Activated T-helper 1 cell treated with anti-CD3 and anti-CD28 coated beads, Interleukin-12 subunit alpha, Interleukin-12 subunit beta, Interleukin-2, Interleukin-4 antibody, amounts not matched to agents 30 ng/mL and 10 ng/mL and 1 ng/mL, durations not matched to agents 14 hours and 24 hours and 36 hours (primary cell): ENCODE measurements at places on chromosomes 16 and 17. TPM values are rescaled to one million over a fixed set of nuclear protein-coding genes. Genes with fewer than 3 reads are reported as not detected.

HBM gene
- total RNA-seq, result not detected in 2 replicates

GRB7 gene
- 0.64 and 0.73 TPM in 2 replicates for total RNA-seq

GRCh38 chr16:58515871-58516767 lies 802 bp downstream of the SETD6 start:
- DNase-seq, result no peak

DNA sequence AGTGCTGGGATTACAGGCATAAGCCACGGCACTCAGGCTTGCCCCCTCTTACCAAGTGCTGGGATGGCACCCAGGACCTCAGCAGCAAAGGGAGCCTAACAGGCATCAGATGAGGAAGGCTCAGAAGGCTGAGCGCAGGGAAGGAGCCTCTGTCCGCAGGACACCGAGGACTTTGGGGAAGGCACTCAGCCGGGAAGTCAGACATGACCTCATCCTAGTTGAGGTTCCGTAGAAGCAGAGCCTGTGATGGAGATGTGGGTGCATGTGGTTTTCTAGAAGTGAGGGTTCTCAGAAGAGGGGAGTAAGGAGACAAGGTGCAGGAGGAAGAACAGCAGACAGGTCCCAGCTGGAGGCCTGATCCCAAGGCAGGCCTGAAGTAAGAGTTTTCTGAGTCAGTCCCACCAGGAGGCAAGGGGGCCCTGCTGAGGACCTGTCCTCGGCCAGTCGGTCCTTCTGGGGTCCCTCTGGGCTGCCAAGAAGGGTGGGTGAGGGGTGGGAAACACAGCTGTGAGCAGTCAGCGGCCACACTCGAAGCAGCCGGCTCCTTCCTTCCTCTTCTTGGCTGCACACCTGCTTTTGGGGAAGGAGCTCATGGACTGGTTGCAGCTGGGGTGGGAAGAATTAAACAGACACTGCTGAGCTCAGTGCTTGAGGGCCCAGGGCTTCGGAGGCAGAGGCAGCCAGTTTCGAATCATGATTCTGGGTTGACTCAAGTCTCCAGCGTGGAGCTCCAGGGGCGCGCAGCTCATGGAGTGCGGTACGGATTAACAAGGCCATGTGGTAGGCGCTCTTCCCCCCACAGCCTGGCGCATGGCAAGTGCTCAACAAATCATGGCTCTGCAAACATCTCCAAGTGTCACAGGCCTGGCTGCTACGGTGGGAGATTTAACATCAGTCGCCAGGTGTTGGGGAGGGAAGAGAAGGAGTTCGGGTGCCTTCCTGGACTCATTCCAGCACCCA lies 38.9 kb upstream of the SNN start:
- DNase-seq, result no peak

DNA sequence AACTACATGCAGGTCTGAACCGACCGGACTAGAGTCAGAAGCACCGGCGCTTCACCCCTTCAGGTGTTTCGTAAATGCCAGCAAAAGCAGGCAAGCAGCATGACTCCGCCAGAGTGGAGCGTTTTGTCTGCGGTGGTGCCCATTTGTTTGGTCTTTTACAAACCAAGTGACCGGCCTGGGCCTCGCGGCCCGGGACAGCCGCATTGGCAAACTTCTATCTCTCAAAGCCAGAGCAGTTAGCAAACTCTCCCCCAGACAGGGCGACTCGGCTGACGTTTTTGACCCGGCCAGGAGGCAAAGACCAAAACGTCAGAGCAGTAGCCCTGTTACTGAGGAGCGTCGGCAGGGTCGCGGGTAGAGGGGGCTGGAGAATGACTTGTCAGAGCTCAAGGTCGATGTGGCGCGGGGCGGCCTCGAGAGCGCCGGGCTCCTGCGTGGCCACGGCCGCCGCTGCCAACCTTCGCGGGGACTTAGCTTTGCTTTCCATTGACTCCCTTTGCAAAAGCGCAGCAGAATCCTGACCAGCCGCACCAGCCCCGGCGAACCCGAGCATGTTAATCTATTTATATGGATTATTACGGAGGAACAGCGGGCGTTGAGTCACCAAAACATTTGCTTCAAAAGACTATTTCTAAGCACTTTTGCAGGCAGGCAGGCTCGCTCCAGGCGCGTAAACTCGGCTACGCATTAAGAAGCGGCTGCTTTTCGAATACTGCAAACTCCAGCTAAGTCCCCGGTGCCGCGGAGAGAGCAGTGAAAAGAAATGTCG lies 763 bp upstream of the SOX9 start:
- no peak for DNase-seq

DNA sequence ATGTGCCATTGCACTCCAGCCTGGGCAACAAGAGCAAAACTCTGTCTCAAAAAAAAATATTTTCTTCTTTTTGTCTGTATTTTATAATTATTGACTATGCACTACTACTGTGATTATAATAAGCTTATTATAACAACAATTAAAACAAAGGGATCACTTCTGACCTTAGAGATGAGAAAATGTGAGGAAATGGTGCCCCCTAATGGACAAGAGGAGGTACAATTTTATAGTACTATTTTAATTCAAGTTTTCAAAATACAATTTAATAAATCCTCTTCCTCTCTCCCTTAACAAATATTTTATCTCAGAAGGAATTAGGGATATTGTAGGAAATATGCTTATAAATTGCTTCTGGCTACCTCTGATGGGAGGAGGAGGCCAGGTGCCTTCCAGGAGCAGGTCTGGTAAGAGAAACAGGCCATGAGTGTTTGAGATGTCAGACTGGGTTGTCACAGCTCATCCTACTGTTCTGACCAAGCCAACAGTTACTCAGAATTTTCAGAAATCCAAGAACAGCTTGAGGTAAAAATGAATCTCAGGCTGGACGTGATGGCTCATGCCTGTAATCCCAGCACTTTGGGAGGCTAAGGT lies 14.0 kb downstream of the VPS53 start:
- DNase-seq, result no peak

C1QL1 gene
- total RNA-seq, result 0.39 and 0.54 TPM in 2 replicates

- DNase-seq, result no peak
Measured at GRCh38 chr17:66397486-66397885, 95.1 kb downstream of the PRKCA start.

- no peak for DNase-seq
Measured at GRCh38 chr16:2822158-2822495, 5.1 kb downstream of the PRSS21 start.

- no peak for DNase-seq
Measured at GRCh38 chr16:85928401-85928820, 29.4 kb downstream of the IRF8 start.

DNA sequence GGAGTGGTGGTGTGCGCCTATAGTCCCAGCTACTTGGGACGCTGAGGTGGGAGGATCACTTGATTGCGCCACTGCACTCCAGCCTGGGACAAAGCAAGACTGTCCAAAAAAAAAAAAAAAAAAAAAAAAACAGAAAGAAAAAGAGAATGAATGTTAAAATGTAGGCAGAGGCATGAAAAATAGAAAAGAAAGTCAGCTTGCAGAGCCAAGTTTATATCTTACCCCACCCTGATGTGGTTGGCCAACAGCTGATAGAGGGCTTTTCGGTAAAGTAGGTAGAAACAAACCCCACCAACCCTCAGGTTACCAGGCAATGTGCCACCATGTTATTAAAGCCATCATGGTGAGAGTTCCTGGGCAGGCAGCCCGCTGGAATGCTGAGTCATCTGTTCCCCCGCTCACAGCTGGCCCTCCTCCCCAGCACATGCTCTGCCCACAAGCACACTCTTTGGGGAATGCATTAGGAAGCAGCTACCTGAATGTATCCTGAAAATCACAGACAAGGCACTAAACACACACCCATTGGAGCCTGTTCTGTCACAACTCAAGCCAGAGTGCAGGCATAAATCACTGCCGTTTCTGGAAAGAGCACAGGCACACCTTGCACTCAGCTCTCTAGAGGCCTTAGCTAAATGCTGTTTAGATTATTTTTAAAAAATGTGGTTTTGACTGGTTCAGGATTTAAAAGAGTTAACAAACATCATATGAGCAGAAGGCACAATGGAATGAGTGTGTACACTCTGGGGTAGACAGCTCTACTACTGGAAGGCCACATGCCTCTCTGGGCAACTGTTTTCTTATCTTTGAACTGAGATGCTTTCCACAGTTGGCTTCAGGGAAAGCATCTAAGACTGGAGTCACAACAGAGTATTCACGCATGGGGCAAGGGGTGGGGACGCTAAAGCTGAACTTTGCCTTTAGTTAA lies 128.5 kb downstream of the PARN start:
- no peak for DNase-seq

- DNase-seq, result no peak
Measured at GRCh38 chr17:17367931-17368330, 64.8 kb downstream of the NT5M start.

GRCh38 chr17:82663381-82664275 lies 15.4 kb upstream of the WDR45B start:
- DNase-seq, result no peak

DPEP2 gene
- total RNA-seq, result 2.4 and 2.6 TPM in 2 replicates

KLHL10 gene
- not detected in 2 replicates for total RNA-seq

DNA sequence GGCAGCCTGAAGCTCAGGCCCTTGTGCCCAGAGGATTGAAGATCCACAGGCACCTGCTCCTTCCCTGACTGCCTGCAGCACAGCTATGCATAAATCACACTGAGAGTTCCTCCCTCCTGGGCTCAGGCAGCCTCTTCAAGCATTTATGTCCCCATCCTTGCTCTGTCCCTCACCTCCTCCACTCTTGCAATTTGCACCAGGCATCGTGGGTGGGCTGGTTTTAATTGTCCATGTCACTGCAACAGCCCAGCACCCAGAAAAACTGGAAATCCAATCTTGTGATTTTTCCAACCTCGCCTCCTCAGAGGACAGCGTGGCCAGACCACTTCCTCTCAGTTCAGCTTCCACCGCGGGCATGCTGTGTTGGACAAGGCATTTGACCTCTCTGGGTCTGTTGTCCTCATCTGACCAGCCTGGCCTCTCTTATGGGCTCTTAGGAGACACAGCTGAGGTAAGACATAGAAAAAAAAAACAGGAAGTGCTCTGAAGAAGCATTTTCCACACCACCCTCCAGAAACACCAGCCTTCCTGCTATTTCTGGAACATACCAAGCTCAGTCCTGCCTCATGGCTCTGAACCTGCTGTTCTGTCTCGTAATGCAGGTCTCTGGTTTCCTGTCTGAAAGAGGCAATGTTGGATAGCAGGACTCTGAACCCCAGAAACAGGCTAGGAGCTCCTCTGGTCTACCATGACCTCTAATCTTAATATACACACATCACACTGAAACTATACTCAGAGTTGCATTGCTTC lies 8.3 kb downstream of the TMEM114 start:
- DNase-seq, result no peak

FNDC8 gene
- not detected in 2 replicates for total RNA-seq

DNA sequence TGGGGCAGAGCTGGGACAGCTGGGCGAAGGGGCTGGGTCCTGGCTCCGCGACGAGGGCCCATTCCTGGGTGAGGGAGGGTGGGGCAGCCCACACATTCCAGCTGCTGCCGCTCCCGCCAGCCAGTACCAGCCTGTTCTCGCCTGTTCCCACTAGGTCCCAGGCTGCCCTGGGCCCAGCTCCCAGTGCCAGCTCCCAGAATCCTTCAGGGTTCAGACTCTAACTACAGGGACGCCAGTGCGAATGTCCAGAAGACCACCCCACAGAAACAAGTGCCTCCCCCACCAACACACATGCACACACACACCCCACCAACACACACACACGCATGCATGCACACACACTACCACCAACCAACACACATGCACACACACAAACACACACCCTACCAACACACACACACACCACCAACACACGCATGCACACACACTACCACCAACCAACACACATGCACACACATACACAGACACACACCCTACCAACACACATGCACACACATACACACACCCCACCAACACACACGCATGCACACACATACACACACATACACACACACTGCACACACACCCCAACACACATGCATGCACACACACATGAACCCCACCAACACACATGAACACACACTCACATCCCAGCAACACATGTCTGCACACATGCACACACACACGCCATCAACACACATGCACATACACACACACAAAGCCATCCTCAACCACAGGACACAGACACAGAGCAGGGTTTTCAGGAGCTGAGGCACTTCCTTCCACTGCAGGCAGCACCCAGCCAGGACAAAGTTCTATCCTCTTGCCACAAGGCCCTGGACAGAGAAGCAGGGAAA lies 27.5 kb upstream of the KRT17 start:
- no peak for DNase-seq

ABCC12 gene
- not detected in 2 replicates for total RNA-seq

DNA sequence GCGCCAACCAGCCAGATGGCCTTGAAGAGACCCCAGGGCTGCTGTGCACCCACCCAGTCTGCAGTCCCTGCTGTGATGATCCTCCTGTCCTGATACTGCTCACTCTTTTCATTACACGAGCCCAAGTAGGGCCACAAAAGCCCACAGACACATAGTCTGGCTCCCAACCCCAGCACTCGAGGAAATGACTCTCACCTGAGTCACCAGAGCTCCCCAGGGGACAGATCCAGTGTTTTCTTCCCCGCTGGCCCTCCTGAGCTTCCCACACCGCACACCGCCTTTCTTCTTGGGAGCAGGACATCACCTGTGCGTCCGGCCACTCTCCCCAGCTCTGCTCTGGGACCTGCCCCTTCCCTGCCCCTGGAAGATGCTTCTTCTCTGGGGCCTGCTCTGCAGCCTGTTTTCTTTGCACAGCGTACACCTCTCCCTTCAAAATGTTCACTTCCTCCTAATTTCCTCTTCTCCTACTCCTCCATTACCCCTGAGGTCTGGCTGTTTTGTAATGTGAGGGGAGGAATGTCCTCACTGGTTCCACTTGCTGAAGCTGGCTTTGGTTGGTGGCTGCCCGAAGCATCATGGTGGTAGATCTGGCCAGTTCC lies 2.0 kb upstream of the SCN4A start:
- no peak for DNase-seq

ZP2 gene
- not detected in 2 replicates for total RNA-seq

TTLL6 gene
- not detected in 2 replicates for total RNA-seq

GRCh38 chr17:48261297-48261880 lies 153.8 kb downstream of the SNX11 start:
- DNase-seq, result no peak

G6PC1 gene
- not detected in 2 replicates for total RNA-seq

- no peak for DNase-seq
Measured at GRCh38 chr16:82203198-82203597, 33.2 kb upstream of the MPHOSPH6 start.
